LHCN-M2 (cell line): ENCODE measurements at places on chromosomes 7 and 10. TPM values are rescaled to one million over a fixed set of nuclear protein-coding genes. Genes with fewer than 3 reads are reported as not detected.
A peak's percentile ranks its signal among the peaks of the same experiment; 100 is the strongest.

The SNX13 gene
- 65.8 and 81.9 TPM in 2 replicates for total RNA-seq

The VENTX gene
- not detected in 2 replicates for total RNA-seq

The ABCC2 gene
- 0.34 and 0.58 TPM in 2 replicates for total RNA-seq

- peak; percentile 70 for DNase-seq
Observed at GRCh38 chr10:104076743-104077160, 8.9 kb downstream of the COL17A1 start.

- no peak for DNase-seq
Observed at GRCh38 chr10:78957471-78958039, 111.2 kb upstream of the ZMIZ1 start.

- DNase-seq = no peak
Observed at GRCh38 chr10:123906884-123907652, 15.5 kb upstream of the CPXM2 start.

- DNase-seq = no peak
Observed at GRCh38 chr7:46744957-46745706, 824.1 kb upstream of the IGFBP3 start.

- DNase-seq = no peak
Observed at GRCh38 chr7:80185571-80185970, 50.9 kb downstream of the GNAI1 start.

- peak; percentile 99 for DNase-seq
Observed at GRCh38 chr10:70589762-70590654, 12.5 kb downstream of the PRF1 start.

DNA sequence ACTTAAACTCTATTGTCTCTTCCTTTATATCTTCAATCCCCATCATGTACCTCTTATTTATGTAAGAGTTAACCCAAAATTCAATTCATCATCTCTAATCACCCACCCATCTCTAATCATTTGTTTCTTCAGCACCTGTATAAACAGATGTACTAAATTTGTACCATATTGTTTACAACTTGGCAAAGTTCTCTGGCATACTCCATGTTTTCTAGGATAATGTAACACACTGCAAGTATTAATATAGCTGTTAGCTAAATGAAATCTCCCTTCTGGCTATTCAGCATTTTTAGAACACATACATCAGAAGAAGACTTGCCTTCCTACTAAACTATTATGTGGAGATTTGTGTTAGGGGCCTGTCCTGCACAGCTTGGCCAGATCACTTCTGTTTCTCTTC lies 33.1 kb downstream of the MALSU1 start:
- DNase-seq = no peak

GRCh38 chr10:47101196-47101595 lies 190.0 kb downstream of the PTPN20 start:
- DNase-seq = no peak

GRCh38 chr7:36597090-36597773 lies 127.1 kb downstream of the AOAH start:
- no peak for DNase-seq

DNA sequence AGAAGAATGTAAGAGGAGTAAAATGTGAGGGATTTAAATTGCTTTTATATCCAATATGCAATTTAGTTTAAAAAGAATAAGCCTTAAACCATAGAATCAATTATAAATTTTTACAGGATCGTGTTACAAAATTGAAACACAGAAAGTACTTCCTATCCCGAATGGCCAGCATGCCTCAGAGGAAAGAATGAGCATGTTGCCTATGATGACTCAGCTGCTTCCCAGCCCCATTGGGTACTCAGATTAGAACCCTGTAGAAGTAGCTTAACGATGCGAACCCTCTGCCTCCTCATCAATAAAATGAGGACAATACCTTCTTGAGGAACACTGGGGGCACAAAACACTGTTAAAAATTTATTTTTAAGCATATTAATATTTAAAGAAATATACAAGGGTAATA lies 113.4 kb upstream of the CDK1 start:
- DNase-seq = peak; percentile 37

GRCh38 chr7:74174606-74175082 lies 488 bp downstream of the EIF4H start:
- DNase-seq = peak; percentile 51

DNA sequence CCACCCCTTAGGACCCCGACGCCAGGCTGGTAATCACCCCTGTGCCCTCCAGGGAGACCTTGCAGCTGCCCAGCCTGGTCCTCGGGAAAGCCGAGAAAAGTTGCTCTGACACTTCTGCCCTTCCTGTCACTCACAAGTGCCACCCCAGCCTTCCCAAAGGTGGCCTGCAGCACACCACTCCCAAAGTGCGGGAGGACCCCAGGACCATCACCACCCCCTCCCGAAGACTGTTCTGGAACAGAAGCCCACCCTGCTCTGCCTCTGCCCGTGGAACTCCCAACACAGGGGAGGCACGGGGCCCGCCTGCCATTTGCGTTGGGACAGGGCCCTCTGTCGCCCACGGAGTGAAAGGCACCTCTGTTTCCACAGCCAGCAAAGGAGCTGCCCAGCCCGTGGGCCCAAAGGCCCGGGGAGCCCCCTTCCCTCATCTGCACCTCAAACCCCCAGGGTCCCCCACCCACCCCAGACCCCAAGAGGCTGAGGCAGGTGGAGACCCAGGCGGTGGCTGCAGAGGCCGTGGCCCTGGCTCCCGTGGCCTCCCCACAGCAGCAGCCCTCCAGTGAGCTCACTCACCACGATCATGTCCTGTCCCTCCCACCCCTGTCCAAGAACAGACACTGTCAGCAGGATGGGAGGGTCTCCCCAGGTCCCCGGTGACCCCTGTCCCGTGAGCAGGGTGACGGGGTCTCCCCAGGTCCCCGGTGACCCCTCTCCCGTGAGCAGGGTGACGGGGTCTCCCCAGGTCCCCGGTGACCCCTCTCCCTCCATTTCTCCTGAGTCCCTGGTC lies 47.8 kb upstream of the PPP2R2D start:
- no peak for DNase-seq

DNA sequence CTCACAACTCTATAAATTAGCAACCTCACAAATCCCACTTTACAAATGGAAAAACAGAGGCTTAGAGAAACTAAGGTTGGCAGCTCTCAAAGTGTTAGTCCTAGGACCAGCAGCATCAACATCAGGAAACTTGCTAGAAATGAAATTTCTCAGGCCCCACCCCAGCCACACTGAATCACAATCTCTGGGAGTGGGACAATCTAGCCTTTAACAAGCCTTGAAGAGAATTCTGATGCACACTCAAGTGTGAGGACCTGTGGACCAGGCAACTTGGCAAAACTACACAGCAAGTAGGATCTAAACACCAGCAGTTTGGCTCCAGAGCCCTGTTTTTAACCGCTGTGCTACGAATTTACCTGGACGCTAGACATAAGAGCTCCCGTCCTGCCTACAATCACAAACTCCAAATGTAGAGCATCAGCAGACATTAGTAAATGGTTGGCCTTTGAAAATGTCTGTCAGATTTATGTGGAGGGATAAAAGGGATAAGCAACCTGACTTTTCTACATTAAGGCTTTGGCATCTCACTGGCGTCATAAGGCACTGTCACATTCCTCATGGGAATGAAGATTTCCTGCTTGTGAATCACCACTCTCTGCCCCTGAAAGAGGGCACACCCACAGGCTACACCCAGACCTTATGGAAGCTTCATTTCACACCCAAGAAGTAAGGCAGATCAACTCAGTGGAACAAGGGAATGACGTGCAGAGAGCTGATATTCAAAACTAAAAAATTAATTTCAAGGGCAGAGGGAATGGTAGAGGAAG lies 34.5 kb downstream of the PPP1R3C start:
- DNase-seq = peak; percentile 87
